NCI-H226 (cell line): ENCODE measurements at places on chromosomes 16 and 17.

DNA sequence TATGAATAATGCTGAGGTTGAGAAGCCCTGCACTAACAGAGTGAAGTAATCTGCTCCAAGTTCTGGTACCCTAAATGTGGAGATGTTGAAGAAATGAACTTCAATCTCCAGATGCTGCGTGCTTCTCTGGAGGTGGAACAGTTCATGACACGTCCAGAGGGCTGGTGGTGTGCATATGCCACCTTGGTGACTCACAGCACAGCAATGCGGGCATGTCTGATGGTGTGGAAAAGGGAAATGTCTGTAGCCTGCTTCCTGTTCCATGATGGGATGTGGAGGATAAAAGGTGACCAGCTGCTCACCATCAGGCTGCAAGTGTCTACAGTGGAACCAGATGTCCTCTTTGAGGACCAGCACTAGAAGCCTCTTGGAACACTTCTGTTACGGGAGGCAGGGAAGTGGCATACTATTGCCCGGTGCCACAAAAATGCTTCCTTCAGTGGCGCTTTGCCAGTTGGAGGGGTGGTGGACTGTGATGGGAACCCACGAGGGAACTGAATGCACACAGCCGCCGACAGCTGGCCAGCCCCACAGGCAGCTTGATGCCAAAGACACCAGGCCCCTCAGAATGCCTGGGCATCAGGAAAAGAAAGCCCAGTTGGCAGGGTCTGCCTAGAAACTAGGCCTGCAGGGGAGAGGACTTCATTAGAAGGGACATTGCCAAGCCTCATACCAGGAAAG lies 19.9 kb downstream of the SNX11 start:
- DNase-seq, result peak; percentile 53

DNA sequence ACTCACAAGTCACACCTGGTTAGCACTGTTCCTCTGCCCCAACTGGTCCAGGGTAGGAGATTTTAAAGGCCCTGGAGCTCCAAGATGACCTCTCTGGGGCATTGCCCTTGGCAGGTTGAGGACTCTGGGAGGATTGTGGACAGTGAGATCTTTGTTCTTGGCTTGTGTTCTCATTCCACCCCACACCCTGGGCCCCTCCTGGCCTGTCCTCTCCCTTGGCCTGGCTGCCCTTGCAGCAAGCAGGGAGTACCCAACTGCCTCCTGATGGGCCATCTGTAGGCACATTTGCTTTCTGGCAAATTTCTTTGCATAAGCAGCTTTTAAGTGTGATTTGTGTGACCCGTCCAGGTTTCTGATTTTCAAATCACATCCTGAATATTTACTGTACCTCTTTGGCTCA lies 239.6 kb downstream of the UTP18 start:
- no peak for DNase-seq

GRCh38 chr17:1473170-1473569 lies 17.1 kb upstream of the CRK start:
- DNase-seq, result no peak

GRCh38 chr16:27175888-27176287 lies 27.4 kb upstream of the KDM8 start:
- DNase-seq, result no peak

- DNase-seq, result no peak
These were observed 2.3 kb upstream of the PPP1R9B start for GRCh38 chr17:50152736-50153135.

DNA sequence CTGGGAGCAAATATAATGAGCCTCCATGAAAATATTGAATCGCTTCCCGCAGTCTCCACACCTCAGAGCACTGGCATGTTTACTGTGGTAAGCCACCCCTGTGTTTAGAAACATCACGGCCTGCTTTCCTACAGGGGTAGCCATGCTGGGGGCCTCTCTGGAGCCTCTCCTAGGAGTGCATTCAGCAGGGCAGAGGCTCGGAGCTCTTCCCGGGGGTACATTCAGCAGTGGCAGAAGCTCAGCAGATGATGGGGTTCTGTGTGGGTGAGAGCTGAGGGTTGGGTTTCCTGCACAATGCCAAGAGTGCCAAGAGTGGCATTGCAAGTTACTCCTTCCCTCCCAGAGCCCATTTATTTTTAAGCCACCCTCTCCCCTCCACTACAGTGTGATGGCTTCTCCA lies 386.6 kb downstream of the SEC14L1 start:
- DNase-seq, result no peak

- no peak for DNase-seq
These were observed 9.0 kb downstream of the MAP2K6 start for GRCh38 chr17:69423450-69423849.

DNA sequence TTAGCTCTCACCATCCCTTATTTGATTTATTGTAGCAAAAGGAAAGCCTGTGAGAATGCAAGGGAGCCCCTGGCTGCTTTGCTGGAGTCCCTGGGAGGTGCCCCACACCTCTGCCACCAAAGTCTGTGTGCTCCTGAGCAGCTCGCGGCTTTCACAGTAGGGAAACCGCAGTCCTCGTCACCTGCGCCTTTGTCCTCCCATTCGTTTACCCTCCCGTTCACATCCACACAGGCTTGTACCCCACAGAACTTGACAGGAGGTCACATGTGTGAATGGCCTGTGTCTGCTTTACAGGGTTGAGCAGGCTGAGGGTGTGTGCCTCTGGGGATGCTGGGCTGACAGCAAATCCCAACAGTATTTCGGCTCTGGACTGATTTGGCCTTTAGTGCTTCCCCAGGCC lies 152.5 kb downstream of the LGALS9B start:
- no peak for DNase-seq

DNA sequence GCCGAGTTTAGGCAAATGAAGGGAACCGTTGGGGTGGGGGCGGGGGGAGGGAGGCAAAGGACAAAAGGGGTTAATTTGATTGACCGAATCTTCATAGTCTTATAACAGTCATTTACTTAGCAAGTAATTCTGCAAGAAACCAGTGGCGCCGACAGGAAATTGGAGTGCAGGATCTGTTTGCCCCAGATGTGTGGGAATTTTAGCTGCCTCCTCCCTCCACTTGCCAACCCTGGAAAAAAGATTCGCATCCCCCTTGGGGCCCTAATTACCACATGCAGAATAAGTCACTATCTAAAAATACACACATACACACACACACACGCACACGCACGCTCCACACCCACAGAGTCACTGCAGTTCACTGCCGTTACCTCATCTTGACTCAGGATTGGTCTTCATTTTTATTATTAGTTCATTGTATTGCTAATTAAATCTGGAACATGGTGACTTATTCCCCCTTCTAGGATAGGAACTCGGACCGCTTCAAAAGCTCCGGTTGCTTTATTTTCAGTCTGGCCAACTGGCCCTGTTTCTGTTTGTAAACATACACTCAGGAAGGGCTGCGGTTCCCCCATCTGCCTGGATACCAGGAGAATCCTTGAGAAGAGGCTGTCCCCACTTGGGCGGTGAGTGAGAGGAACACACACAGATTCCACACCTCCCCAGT lies 241.6 kb upstream of the SALL1 start:
- DNase-seq, result no peak

DNA sequence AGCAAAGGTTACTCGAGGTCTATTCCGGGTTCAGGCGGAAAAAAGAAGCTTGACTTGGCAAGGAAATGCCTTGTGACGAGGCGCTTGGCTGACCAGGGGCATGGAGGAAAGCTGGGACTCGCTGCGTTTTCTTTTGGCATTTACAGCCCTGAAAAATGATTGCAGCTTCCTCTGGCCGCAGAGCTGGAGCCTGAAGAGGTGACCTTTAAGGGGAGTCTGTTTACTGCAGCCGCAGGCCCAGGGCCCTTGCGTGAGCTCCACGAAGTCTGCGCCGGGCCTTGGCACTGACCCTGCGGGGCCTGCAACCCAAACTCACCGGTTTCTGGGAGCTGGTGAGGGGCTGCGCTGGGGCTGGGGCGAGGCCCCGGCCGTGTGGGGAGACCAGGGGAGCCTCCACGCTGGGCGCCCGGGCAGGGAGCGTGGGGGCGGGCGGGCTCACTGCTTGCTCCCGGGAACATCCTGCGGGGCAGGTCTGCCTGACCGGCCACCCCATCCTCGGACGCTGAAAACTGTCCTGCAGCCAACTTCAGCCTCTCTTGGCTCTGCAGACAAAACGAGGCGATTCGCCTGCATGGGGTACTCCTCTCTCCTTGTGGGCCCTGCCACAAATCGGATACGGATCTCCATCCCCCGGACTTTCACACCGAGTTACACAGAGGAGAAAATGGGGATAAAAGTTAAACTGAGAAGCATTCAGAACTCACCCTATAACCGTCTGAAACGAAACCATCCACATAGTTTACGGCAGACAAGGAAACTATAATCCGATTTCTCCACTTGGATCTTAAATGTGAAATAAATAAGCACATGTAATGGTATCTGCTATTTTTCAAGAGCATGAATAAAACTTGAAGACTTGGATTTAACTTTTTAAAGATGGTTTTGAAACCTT lies 206.3 kb upstream of the FOXF1 start:
- no peak for DNase-seq

GRCh38 chr17:27326051-27326450 lies 32.1 kb downstream of the WSB1 start:
- no peak for DNase-seq

- peak; percentile 71 for DNase-seq
These were observed 128.4 kb upstream of the TNRC6C start for GRCh38 chr17:77829843-77830799.

- DNase-seq, result no peak
These were observed 68.2 kb downstream of the VAT1L start for GRCh38 chr16:77856438-77857160.

DNA sequence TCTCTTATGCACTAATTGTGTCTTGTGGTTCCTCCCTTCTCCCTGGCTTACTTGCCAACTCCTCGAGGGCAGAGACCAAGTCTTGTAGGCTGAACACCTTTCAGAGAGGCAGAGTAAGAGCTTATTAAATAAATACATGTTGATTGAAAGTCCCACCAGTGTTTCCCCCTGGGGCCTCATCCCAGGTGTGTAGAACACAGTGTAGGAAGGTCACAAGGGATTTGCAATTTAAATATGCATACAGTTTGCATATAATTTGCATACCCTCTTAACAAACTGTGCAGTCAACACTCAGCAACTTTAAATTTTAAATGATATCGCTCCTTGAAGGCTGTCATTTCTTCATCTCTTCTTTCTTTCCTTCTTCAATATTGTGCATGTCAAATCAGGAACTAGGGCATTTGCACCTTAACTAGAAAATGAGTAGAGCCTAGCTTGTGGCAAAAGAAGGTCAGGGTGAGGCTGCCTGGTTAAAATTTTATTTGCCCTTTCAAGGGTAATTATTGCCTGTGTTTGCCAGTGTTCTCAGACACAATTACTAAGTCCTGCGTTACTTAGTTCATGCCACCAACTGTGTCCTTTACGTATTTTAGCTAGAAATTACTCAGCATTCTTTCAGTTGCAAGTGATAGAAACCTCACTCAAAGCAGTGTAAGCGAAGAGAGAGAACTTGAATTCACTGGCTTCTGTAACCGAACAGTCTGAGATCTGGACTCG lies 465.7 kb downstream of the HAPSTR1 start:
- no peak for DNase-seq

GRCh38 chr17:8818047-8818446 lies 18.9 kb upstream of the MFSD6L start:
- no peak for DNase-seq

DNA sequence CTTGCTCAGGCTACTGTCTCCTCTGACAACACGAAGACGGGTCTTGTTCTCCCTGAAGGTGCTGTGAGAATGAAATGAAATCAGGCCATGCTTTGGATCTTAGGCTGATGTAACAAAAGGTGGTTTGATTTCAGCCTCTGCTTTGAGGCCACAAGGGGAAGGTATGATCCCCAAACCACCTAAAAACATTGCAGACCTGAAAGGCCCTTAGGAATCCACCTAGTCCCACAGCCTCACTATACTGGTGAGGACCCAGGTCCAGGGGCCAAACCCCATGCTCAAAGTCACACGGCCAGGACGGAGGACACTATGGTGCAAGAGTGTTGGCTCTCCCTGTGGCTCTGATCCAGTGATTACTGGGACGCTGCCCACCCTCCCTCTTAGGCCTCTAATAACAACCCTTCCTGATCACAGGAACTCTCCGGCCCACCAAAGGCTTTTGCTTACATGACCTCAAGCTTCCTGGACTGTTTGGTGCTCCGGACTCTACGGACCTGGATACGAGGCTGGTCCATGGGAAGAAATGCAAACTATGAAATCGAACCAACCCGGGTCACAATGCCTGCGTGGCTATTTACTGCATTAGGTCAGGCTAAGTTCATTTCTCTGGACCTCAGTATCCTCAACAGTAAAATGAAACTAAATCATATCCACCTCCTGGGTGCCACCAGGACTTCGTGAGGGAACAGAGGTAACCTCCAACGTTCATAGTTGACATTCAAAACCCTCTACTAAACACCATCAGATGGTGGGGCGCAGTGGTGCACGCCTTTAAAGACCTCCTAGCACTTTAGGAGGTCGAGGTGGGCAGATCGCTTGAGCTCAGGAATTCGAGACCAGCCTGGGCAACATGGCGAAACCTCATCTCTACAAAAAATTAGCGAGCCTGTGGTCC lies 1.5 kb downstream of the TRIM25 start:
- DNase-seq, result no peak

- no peak for DNase-seq
These were observed 5.9 kb upstream of the MMD start for GRCh38 chr17:55427587-55427882.

GRCh38 chr16:56329887-56330286 lies 95.5 kb downstream of the AMFR start:
- DNase-seq, result no peak

GRCh38 chr16:77637940-77638339 lies 84.4 kb upstream of the NUDT7 start:
- DNase-seq, result no peak

GRCh38 chr16:52114379-52114778 lies 432.6 kb downstream of the TOX3 start:
- no peak for DNase-seq

DNA sequence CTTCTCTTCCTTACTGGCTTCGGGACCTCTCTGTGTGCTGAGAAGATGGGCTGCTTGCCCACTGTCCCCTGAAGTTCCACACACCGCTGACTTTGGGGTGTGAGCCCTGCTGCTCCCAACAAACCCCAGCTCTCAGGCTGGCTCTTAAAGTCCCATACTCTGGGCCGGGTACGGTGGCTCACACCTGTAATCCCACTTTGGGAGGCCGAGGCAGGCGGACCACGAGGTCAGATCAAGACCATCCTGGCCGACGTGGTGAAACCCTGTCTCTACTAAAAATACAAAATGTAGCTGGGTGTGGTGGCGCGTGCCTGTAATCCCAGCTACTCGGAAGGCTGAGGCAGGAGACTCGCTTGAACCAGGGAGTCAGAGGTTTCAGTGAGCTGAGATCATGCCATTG lies 17.2 kb downstream of the CD7 start:
- no peak for DNase-seq

DNA sequence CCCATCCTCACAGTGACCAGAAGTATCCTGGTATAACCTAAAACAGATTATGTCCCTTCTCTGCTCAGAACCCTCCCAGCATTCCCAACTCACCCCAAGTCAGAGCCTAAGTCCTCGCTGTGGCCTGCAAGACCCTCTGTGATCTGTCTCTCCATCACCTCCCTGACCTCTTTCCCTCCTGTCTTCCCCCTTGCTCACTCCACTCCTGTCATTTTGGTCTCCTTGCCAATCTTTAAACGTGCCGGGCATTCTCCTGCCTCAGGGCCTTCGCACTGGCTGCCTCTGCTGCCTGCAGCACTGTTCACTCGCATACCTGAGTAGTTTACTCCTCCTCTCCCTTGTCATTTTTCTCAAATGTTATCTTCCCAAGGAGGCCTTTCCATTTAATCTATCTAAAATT lies 97.7 kb downstream of the GSG1L start:
- no peak for DNase-seq
